ENCODE measurements at places on chromosomes 1 and 21.

DNA sequence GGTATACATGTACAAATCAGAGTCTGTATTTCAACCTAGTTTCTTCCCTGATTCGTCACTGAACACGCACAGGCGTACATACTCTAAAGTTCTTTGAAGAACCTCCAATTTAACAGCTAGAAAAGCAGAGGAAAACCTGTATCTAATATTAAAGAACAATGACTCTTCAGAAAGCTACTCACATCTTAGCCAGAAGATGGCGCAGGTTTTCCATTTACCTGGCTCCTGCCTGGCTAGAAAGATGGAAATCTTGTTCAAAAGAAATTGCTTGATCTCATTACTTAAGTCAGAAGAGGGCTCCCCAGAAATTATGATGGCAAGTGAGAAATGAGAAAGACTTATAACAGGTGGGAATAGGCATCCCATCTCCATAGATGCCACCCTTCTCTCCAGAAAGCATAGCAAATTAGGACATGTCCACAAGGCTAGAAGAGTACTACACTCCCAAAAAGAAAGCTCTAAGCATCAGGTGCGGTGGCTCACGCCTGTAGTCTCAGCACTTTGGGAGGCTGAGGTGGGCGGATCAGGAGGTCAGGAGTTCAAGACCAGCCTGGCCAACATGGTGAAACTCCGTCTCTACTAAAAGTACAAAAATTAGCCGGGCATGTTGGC lies 19.0 kb upstream of the L1TD1 start:
- peak; percentile 65 for DNase-seq

DNA sequence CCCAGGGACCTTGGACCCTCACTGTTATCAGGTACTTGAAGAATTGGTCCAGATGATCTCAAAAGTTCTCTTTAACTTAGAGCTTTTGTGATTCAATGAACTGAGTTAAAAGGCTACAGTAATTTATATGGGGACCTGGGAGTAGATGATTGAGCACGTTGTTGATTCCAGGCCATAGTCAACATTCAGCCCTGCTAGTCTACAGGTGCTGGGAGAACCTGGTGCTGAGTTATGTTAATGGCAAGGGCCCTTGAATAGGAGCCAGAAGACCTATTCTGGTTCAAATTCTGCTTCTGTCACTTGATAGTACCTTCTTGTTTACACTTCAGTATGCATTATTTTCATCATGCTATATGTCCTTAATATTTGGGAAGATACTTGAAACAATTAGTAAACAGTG lies 11.2 kb downstream of the DYRK3 start:
- no peak for DNase-seq

GRCh38 chr1:80498673-80499072 lies 1302.1 kb upstream of the ADGRL2 start:
- DNase-seq: no peak

DNA sequence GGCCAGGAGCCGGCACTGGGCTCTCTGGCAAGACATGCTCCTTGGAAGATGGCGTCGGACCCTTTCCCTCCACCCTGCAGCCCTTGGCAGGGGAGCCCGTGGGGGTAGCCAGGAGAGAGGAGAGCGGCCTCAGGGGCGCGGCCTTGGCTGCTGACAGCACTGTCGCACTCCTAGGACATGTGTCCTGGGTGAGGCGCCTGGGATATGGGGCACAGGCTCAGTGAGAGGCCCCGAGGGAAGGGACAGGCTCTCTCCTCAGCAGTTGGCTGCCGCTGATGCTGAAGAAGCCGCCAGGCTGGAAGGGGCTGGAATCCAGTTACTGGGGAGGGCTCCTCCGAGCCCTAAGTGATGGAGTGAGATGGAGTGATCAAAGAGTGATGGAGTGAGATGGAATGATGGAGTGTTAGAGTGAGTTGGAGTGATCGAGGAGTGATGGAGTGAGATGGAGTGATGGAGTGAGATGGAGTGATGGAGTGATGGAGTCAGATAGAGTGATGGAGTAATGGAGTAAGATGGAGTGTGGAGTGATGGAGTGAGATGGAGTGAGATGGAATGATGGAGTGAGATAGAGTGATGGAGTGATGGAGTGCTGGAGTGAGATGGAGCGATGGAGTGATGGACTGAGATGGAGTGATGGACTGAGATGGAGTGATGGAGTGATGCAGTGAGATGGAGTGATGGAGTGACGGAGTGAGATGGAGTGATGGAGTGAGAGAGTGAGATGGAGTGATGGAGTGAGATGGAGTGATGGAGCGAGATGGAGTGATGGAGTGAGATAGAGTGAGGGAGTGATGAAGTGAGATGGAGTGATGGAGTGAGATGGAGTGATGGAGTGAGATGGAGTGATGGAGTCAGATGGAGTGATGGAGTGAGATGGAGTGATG lies 27.6 kb upstream of the PKP1 start:
- no peak for DNase-seq

- DNase-seq: no peak
These were observed 17.0 kb downstream of the MAP7D1 start for GRCh38 chr1:36172983-36173382.

- peak; percentile 5 for DNase-seq
These were observed 75.2 kb upstream of the S1PR1 start for GRCh38 chr1:101161619-101162018.

- peak; percentile 85 for DNase-seq
These were observed 47.4 kb upstream of the LBR start for GRCh38 chr1:225474986-225475820.
